ENCODE measurements at places on chromosomes 1 and 21.

DNA sequence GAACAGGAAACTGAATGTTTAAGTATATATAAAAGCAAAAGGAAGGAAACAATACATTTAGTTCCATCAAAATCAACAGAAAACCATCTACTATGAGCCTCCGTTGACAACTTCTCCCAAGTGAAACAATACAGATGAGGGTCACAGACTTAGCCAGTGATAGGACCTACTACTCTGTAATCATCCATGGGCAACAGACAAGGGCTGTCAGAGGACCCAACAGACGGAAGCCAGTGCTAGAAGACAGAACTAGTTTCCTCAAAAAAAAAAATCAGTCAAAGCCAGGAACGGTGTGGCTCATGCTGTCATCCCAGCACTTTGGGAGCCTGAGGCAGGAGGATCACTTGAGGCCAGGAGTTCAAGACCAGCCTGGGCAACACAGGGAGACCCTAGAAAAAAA, 20.6 kb downstream of the RERE start:
- DNase-seq, result no peak

- peak; percentile 89 for DNase-seq
Observed at GRCh38 chr1:188027613-188028012, 1198.9 kb downstream of the PLA2G4A start.

DNA sequence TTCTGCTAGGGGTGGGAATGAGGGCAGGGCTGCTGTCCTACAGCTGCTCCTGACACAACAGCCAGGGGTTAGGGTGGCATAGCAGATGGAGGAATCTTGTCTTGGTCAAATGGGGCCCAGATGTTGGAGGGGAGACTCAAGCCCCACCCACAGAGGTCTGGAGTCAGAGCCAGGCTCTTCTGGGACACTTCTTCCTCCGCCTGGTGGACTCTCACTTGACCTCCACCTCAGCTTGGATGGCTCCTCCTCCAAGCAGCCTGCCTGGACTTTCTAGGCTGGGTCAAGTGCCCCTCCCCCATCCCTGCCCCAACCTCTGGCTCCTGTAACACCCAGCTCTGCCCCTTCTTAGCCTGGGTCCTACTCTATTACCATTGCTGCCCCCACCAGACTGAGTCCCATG, 35.5 kb downstream of the EPHA2 start:
- DNase-seq, result no peak

GRCh38 chr1:19374083-19374801, 62.1 kb downstream of the SLC66A1 start:
- no peak for DNase-seq

DNA sequence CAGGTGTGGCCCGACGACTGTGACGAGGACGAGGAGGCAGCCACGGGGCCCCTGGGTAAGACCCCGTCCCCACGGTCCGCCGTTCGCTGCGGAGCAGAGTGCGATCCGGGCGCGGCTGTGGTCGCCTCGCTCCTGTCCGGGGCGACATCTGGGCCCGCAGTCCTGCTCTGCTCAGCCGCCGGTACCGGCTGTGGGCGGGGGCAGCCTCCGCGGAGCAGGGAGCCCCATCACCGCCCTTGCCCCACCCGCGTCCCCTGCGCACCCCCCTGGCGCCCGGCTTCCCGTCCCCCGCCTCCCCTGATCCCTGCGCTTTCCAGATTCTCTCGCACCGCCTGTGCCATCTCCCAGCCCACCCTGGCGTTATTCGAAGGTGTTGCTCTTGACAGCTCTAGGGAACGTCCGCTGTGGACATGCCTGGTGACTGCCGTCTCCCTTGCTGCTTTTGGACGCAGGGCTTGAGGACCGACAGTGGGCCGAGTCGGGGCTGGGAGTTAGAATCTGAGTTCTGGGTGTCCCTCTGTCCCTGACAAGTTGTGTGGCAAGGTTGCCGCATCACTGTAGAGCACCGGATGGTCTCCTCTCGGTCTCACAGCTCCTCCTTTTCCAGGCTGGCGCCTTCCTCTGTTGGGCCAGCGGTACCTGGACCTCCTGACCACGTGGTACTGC, 596 bp downstream of the TOR3A start:
- DNase-seq, result peak; percentile 35

- peak; percentile 64 for DNase-seq
Observed at GRCh38 chr1:23100074-23100748, 68.4 kb downstream of the LUZP1 start.

GRCh38 chr1:81458186-81458585, 342.5 kb upstream of the ADGRL2 start:
- no peak for DNase-seq

GRCh38 chr1:159983681-159984080, 29.6 kb upstream of the SLAMF9 start:
- DNase-seq, result no peak

GRCh38 chr1:177235350-177235749, 64.6 kb downstream of the BRINP2 start:
- no peak for DNase-seq

DNA sequence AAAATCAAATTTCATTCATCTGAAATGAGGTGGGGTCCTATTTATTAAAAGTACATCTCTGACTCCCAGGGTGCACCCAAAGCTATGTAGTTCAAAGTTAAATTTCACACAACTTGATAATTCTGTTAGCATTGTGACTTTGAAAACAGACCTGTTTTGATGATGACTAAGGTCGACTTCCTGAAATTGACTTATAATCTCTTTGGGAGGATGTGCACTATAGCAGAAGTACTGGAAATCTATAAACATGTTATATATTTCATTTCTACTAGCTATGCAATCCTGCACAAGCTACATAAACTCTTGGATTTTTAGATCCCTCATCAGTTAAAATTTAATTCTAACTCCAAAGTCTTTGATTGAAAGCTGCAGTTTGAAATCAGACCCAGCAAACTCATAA, 507.6 kb downstream of the NEGR1 start:
- no peak for DNase-seq

GRCh38 chr1:220151454-220151853, 57.5 kb downstream of the IARS2 start:
- no peak for DNase-seq

GRCh38 chr1:234205966-234206365, 167.3 kb upstream of the COA6 start:
- DNase-seq, result no peak

GRCh38 chr1:15727021-15727420, 9.0 kb upstream of the SLC25A34 start:
- no peak for DNase-seq

DNA sequence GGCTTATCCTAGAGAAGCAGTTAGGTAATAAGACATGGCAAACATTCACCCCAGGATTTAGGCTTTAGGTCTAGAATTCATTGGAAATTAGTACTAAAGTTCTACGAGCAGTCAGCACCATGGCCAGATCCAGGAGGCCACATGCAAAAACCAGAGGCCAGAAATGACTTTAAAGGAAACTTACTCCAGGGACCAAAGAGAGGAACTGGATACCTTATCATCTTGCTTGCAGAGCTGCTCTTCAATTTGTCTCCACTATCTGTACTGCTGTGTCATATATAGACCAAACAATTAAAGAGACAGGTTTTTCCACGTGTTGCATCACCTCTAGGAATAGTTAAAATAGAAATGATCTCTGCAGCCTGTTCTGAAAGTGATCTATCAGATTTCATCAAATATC, 127.8 kb downstream of the LMX1A start:
- no peak for DNase-seq

DNA sequence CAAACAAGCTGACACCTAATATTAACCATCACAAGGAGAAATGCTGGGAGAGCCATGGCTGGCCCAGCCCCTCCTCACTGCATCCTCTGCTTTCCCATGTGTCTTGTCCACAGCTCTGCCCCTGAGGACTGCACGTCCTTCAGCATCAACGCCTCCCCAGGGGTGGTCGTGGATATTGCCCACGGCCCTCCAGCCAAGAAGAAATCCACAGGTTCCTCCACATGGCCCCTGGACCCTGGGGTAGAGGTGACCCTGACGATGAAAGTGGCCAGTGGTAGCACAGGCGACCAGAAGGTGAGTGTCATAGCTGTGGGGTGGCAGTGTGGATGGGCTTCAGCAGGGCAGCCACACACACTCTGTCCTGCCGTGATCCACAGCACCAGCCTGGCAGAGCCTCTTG, 22.9 kb downstream of the PADI4 start:
- DNase-seq, result no peak

GRCh38 chr1:71657891-71658679, 577.2 kb upstream of the ZRANB2 start:
- no peak for DNase-seq

DNA sequence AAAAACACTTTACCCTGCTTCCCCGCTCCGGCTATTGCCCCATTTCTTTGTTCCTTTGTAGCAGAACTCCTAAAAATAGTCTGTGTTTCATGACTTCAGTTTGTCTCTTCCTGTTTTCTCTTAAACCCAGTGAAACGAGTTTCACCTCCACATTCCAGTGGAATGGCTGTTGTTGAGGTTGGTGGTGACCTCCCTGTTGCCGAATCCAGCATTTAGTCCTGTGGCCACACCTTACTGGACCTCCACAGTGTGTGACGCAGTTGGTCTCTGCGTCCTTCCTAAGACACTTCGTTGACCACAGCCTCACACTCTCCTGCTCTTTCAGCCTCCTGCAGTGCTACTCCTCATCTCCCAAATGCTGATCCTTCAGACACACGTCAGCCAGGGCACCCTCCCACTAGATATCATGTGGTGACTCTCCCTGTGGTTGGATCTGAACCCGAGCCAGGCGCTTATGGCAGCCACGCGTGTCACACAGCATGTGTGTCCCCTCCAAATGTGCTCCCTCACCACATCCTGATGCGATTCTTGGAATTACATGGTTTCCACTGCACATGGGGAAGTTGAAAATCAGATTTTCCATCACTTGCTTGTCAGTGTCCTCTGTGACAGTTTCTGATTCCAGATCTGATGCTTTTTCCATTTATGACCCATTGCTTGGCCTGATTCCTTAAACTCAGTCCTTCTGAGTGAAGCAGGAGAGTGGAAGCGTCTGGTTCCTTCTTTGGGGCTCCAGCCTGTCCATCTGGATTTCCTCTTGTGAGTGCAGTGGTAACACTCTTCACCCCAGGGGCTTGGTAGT, 99.1 kb upstream of the ARTN start:
- no peak for DNase-seq

DNA sequence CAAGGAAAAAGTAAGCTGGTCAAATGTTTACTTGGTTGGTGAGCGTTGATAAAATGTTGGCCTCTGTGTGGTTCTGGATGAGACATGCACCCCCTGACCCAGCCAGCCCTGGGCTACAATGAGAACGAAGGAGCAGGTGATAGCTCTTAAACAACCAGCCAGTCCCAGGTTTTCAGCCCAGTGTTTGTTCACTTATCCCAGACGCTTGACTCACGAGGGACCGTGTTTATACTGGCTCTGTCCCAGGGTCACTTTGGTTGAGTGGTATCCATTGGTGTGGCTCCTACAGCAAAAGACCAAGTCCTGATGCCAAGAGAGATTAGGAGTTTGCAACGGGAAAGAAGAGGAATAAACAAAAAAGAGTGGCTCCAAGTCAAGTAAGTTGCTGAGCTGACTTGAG, 86.9 kb downstream of the KCNJ15 start:
- DNase-seq, result peak; percentile 91

- no peak for DNase-seq
Observed at GRCh38 chr1:64915381-64916274, 50.7 kb downstream of the JAK1 start.

DNA sequence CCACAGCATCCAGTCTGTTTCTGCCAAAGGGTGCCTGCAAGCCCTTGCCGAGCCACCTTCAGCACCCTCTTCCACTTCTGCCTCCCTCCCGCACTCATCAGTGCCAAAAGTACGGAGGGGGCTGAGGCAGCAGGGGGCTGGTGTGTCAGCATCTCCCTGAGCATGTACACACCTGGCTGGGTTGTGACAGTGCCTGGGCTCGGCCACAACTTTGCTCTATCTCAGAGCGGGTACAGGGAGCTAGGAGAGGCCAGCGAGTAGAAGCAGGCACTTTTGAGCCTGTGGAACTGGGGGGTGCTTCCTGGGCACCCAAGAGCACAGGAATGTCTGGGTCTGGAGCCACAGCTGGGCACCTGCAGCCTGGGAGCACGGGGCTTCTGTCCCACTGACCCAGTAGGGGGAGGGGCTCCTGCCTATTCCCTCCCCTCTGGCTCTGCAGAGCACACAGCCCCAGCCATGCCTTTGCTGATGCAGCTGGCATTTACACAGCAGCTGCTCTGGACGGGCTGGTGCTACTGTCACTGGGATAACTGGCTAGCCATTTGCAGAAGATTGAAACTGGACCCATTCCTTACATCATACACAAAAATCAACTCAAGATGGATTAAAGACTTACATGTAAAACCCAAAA, 319.8 kb upstream of the RRP15 start:
- DNase-seq, result no peak

- no peak for DNase-seq
Observed at GRCh38 chr21:16517383-16517782, 787.6 kb downstream of the USP25 start.

DNA sequence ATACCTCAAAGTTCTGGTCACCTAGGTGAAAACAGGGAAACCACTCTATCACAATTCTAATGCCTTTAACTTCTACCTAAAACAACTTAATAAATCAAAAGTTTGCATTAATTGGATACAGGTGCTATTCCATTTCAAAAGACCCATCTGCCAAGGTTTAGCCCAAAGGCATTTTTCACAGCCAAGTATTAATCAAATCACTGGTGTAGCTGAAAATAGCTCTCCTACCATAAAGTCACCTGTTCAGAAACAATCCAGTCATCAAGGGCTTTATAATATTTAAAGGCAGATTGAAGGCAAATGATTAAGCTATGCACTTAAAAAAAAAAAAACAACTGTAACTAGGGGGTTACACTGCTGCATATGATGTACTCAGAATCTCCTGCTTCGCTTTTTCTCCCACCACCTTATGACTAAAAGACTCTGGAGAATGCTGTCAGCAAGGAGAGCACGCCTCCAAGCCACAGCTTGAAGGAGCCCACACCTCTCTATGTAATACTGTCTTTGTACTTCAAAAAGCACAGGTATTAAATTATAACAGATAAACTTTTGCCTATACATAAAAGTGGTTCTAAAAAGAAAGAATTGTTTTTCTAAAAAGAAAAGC, 20.5 kb downstream of the KIAA0319L start:
- DNase-seq, result no peak

- DNase-seq, result no peak
Observed at GRCh38 chr1:180424848-180425457, 77.4 kb downstream of the ACBD6 start.

DNA sequence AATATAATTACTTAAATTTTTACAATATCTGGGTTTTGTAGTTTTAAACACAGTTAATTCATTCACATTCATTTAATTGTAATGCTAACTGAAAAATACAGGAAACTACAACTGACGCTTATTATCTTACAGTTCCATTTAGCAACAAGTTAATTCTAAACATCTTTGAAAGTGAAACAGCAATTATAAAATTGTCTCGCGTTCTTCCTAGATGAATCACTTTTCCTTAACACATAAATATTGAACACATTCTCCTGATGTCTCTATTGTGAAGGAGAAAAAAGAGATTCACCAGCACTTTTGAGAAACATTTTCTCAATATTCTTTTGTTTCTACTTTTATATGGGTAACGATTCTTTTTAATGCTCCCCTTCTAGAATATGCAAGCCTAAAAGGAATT, 6.4 kb downstream of the PTGFR start:
- DNase-seq, result no peak

All from Caki2 (cell line).